ENCODE measurements at places on chromosomes 12 and 14.

GRCh38 chr12:49843411-49843810 lies 505 bp upstream of the BCDIN3D start:
- no peak for DNase-seq

DNA sequence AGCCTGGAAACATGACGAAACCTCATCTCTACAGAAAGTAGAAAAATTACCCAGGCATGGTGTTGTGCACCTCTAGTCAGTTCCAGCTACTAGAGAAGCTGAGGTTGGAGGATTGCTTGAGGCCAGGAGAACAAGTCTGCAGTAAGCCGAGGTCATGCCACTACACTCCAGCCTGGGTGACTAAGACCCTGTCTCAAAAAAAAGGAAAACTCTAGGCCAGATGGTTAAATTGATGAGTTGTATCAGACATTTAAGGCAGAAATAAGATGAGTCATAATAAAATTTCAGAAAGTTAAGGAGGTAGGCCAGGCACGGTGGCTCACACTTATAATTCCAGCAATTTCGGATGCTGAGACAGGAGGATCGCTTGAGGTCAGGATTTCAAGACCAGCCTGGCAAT lies 10.7 kb downstream of the EIF2S1 start:
- no peak for DNase-seq

- no peak for DNase-seq
Observed at GRCh38 chr14:97546491-97547230, 749.5 kb downstream of the VRK1 start.

GRCh38 chr14:100813291-100813690 lies 12.6 kb upstream of the MEG3 start:
- DNase-seq, result no peak

DNA sequence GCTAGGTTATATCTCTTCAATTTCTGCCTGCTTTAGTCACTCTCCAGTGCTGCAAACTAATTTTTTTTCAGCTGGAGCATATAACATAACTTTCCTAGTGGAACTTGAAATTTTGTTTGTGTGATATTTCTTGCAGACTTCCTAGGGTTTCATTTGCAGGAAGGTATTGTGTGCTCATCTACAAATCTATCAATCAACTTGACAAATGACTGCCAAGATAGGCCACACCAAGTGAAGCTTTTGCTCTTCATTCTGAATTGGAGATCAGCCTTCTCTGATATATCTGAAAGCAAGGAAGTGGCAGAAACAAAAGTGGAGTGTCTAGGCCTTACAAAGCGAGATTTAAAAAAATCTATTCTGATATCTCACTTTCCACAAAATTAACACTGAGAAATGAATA lies 551.1 kb upstream of the LRFN5 start:
- no peak for DNase-seq

GRCh38 chr12:16352481-16352880 lies 5.0 kb downstream of the MGST1 start:
- DNase-seq, result no peak

DNA sequence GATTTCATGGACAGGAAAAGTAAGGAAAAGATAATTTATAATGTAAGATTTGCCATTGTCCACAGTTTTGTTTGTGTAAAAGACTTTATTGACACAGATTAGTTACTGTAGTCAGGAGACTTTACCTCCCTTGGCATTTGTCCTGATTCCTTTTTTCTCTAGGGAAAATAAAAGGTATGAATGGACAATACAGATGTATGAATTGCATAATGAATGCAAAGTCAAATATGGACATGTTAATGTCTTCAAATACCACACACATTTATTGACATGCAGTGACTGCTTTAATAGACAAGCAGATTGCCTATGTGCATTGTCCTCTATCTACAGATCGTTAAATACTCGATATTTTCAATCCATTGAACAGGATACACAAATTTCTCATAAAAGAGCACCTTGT lies 999.7 kb upstream of the SEL1L start:
- DNase-seq, result no peak

DNA sequence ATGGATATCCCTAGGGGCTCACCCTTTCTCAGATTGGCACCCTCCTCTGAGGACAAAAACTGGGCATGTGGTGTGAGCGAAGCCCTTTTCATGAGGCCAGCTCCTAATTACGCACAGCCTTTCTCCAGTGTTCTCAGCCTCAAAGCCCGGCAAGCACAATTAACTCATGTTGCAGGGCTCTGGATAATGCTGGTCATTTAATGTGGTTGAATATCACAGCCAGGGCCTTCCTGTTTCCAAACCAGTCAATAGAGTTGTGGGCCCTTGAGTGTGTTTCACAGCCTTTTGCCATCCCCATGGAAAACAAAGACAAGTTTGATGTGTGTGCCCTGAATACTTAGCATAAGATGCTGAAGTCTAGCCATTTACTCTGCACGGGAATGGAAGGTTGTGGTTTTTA lies 114.2 kb upstream of the ARHGAP5 start:
- DNase-seq, result no peak

DNA sequence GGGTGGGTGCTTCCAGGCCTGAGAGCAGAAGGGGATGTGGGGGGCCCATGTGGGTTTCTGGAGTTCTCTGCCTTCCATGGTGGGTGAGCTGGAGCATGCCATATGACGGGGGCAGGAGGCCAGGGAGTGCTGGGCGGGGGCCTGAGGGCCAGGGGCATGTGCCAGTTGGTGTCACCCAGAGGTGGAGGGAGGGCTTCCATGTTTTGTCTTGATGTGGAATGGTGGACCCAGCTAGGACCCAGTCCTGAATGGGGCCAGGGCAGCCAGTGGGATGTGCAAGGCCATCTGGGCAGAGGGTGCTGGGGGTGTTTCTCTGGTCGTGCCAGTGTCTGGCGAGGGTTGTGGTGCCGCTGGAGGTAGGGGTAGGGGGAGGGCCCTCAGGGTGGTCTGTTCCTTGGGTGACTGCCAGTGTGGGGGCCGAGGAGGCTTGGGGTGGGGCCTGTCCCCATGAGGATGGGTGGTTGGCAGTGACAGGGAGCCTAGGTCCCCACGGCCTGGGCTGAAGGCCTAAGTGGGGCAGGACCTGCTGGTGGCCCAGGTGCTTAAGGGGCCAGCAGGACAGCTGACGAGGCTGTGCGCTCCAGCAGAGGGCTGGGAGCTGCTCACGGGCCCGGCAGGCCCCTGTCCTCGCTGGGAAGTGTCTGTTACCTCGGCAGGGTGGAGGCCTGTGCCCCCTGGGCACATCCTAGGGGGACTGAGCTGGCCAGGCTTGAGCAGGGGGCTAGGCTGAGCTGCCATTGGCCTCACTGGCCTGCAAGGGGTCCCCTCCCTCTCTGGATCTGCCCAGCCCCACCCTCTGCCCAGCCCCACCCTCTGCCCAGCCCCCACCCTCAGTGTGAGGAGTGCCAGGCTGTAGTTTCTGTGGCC lies 26.8 kb downstream of the CEP170B start:
- no peak for DNase-seq

DNA sequence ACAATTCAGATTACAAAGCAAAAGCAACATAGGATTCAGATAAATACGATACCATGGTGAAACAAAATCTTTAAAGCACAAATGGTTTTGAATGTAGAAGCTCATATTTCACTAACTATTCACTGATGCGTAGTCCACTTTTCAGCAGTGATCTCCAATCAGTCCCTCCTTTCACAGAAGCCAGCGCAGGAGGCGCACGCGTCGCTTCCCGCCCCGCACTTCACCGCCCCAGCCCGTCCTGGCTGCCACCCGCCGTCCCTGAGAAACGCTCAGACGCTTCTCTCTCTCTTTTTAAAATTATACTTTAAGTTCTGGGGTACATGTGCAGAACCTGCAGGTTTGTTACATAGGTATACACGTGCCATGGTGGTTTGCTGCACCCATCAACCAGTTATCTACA lies 19.8 kb upstream of the CHFR start:
- no peak for DNase-seq

DNA sequence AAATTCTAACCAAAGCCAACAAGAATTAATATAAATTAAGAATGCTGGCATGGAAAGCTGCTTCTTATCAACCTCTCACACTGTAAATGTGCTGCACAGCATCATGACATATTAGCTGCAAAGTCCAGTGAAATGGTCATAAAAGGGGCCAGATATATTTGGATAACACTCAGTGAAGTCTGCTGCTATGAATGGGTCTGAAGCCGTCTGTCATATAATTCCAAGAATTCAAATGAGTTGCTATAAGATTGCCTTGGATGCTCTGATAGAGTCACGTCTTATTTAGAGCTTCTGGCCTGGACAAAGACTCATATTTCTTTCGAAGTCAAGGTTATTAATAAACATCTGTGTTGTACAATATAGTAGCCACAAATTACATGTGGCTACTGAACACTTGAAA lies 54.3 kb upstream of the OVCH1 start:
- no peak for DNase-seq

DNA sequence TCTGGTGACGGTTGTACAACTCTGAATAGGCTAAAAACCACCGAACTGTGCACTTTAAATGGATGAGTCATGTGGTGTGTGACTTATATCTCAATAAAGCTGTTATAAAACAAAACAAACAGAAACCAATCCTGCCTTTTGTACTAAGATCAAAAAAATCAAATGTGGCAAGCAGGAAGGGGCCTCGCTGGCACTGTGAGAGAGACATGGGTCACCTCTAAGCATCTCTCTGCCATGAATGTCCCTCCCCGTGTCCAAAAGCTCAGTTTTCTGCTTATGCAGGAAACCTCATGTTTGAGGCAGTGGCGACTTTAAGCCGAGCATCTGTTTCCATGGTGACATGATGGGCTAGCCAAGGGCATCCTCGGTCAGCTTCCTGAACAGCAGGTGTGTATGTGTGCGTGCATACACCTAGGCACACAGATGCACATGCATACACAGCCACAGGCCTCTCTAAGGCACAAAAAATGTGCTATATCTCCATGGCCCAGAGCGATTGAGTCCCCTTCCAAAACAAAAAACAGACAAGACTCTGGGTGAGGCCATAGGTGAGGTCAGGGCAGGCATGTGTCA lies 44.4 kb downstream of the ARL6IP4 start:
- no peak for DNase-seq

GRCh38 chr12:26803552-26803951 lies 29.4 kb downstream of the ITPR2 start:
- no peak for DNase-seq

GRCh38 chr12:30012816-30013450 lies 229.2 kb upstream of the TMTC1 start:
- peak; percentile 53 for DNase-seq

- no peak for DNase-seq
Observed at GRCh38 chr12:93818488-93819049, 141.4 kb downstream of the CRADD start.

- peak; percentile 75 for DNase-seq
Observed at GRCh38 chr14:41606532-41607303, at the start of gene LRFN5. LRFN5 (plus strand) TSS chr14:41606876.

- no peak for DNase-seq
Observed at GRCh38 chr12:47039756-47040155, 39.7 kb upstream of the PCED1B start.

- DNase-seq, result no peak
Observed at GRCh38 chr14:21735639-21736307, 62.2 kb upstream of the OR4E1 start.

- DNase-seq, result no peak
Observed at GRCh38 chr14:34488528-34488927, 26.5 kb upstream of the SPTSSA start.

DNA sequence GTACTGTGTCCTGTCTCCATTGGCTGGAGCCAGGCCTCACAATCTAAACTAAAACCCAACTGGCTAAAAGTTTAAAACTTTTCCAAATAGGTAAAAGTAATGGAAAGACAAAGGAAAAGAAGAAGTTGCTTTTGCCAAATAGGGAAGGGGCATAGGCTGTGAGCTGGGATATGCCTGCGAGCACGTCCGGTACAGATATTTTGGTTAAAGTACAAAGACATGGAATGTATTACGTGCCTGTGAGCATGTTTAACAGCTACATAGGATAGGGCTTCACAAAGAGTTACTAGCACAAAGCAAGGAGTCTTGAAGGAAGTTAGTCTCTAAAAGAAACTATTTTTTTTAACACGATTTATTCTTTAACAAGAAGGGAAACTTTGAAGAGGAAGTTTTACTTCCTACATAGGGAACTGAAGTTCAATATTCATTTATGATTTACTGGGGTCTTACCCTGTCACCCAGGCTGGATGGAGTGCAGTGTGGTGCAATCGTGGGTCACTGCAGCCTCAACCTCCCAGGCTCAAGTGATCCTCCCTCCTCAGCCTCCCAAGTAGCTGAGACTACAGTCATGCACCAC lies 41.9 kb upstream of the INF2 start:
- DNase-seq, result no peak

Data from ELF-1 (cell line).